CD4-positive, alpha-beta memory T cell (primary cell): ENCODE measurements at places on chromosomes 1 and 21. TPM values are rescaled to one million over a fixed set of nuclear protein-coding genes. Genes with fewer than 3 reads are reported as not detected.

DNA sequence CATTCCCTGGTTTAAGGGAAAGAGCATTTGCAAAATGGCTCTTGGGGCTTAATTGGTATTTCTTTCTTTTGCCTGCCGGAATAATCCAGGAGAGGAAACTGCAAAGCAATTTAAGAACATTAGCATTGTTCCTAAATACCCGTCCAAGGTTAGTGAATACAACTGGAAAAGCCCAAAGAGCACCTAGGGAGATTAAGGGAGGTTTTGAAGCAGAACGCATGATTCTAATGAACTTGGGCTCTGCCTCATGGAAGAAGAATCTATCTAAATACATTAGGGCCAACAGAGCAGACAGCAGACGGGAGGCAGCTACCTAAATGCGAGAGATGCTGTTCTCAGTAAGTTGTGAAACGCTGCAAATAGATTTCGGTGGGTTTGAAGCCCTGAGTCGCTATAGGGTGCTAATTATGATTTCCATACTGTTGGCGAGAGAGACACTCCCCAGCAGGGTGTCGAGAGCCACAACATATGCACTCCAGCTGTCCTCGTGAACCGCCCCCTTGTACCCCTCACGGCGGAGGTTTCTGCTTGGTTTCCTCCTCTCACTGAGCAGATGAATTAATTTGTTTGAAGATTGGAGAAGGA is 326.7 kb upstream of the CAMK1G start:
- no peak for DNase-seq

GRCh38 chr1:44044071-44044801 is 13.0 kb upstream of the SLC6A9 start:
- no peak for DNase-seq

- no peak for DNase-seq
Observed at GRCh38 chr1:232481091-232481490, 148.8 kb downstream of the SIPA1L2 start.

Gene FCRLB
- total RNA-seq = 1.2 TPM

DNA sequence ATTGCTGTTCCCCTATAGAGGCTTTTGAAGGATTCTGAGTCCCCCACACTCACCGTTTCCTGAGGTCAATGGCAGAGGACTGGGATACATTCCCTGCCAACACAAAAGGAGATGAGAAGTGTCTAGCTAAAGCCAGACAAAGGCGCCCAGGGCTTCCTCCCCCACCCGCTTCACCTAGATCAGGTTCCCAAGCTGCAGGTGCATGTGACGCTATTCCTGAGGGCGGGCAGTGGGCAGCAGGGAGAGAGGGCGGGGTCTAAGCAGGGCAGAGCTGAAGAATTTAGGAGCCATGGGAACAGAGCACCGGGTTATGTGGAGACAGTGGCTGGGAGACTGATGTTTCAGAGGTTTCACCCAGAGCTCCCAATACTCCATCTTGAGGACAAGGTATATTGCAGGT is 6.0 kb upstream of the ARHGEF2 start:
- no peak for DNase-seq

DNA sequence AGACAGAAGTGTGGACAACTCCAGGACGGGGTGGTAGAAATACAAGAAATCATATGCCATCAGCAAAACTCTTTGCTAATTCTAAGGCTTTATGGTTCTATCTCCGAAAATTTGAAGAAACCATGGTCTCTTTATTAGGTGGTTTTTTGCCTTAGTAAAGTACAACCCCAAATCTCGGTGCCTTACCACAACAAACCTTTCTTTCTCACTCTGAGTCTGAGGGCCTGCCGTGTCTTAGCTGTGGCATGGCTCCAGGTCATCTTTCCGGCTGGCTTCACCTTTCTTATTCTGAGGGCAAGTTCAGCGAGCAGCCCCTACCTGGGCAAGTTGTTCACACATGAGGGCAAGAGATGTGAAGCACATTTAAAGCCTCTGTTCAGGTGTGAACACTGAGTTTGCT is 280.6 kb downstream of the TTLL7 start:
- no peak for DNase-seq

- DNase-seq = no peak
Observed at GRCh38 chr1:18849261-18849711, 10.2 kb downstream of the TAS1R2 start.

DNA sequence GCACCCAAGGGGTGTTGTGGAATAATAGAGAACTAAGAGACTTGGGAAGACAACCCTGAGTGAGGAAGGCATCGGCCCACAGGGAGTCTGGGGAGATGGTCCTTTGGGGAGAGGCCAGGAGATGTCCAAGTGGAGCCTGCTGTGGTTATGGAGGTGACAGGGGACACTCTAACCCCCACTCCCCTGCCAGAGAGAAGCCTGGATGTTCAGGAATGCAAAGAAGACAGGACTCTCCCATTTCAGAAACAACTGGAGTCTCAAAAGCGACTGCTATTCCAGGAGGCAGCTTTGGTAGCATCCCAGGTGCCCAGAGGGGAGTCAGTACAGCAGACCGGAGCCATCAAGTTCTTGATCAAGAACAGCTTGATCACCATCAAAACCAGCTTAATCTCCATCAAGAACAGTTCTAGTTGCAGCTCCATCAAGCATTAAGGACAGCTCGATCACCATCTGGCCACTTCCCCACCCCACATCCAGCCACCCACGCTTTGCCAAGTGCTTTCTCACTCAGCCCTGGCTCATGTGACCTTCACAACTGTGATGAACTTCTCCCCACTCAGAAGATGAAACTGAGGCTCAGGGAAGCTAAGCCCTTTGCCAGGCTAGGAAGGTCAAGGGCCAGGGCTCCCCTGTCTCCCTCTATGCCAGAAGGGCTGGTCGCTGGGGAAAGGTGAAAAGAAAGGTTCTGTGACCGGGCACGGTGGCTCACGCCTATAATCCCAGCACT is 743 bp downstream of the CD52 start:
- DNase-seq = no peak

- DNase-seq = no peak
Observed at GRCh38 chr1:21852282-21853130, 40.4 kb downstream of the LDLRAD2 start.

DNA sequence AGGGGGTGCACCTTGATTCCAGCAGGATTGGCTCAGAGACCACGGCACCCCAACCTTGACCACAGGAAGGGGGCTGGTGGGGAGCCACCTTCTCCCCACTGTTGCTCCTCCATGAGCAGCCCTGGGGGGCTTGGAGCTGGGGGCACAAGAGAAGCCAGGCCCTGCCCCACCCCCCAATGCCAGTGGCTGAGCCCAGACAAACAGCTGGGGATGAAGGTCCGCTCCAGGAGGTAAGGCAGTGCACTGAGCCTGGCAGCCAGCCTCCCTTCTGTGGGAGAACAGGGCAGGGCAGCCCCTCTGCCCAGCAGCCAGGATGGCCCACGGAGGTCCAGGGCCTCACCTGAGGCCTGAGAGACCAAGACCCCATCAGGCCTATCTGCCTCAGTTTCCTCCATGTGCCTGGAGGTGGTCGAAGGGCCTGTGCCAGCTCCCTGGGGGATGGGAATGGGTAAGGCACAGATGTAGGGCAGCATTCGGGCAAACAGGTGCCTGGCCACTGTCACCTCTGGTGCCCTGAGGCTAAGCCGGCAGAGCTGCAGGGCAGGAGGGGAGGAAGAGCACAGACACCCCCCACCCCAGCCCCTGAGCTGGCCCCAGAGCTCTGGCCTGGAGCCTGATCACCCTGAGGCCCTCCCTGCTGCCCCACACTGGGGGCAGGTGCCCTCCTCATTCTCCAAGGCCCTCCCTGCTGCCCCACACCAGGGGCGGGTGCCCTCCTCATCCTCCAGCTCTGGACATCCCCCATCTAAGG is 7.1 kb downstream of the ITGB2 start:
- DNase-seq = no peak

DNA sequence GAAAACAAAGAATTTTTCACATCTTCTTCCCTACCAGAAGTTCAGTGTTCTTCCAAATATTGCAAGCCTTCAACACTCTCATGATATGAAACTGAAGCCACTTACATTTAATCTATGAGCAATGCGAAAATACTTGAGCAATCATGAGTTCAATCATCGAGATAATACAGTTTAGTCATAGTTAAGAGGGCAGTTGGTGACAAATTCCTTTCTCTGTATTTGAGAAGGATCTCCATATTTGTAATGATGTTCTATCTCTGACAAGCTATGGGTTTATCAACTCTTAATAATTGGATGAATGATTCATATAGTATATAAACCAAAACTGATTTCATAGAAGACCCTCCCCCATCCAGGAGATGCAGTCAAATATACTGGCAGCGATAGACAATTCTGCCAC is 29.7 kb upstream of the PYHIN1 start:
- DNase-seq = no peak

DNA sequence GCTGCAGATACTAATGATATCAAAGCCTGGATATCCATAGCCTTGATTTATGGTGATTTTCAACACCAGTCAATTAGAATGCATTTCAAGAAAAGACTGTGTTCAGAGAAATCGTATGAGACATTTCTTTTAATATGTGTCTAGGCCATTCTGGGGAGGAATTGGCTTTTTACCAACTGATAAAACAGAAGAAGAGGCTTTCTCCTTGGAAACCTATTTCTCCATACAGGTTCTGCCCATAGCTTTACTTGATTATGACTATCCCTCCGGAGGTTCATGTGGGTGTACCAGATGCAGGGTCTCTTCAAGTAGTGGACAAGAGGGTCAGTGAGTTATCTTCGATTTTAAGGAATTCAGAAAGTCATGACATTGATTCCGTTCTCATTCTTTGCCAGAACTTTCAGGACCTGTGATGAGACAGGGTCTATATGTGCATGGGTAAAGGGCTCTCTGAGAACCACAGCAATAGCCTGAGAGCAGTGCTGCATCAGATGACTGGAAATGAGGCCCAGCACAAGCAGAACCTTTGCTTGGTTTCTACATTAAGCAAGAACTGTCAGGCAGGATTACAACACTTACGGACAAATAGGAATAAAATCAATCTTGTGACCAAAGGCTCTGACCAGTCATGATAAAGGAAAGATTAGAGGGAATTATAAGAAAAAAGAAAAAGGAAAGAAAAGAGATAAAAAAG is 263.7 kb upstream of the SGIP1 start:
- DNase-seq = no peak

- no peak for DNase-seq
Observed at GRCh38 chr1:22207511-22208267, 64.8 kb upstream of the WNT4 start.

- no peak for DNase-seq
Observed at GRCh38 chr1:243345205-243345604, 89.4 kb downstream of the SDCCAG8 start.

DNA sequence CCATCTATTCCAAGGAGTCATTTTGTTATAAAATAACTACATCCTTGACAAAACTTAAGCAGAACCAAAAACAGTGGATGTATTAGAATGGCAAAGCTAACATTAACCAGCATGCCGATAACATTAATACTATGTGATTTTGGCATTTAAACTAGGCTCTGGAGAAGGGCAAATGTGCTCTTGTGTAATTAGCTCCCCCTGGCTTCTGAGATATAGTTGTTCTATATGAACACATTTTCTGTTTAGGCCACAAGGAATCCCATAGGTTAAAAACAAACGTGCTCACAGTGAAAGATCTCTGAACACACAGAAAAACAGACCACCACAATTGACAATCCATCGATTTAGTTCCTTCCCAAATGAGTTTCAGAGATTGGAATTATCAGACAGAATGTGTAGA is 57.4 kb upstream of the TARS2 start:
- peak; percentile 26 for DNase-seq

Gene PLCH2
- 31.6 TPM for total RNA-seq

Gene PM20D1
- 1.9 TPM for total RNA-seq

GRCh38 chr21:26136671-26137070 is 33.9 kb downstream of the APP start:
- DNase-seq = no peak

Gene FMOD
- not detected for total RNA-seq

DNA sequence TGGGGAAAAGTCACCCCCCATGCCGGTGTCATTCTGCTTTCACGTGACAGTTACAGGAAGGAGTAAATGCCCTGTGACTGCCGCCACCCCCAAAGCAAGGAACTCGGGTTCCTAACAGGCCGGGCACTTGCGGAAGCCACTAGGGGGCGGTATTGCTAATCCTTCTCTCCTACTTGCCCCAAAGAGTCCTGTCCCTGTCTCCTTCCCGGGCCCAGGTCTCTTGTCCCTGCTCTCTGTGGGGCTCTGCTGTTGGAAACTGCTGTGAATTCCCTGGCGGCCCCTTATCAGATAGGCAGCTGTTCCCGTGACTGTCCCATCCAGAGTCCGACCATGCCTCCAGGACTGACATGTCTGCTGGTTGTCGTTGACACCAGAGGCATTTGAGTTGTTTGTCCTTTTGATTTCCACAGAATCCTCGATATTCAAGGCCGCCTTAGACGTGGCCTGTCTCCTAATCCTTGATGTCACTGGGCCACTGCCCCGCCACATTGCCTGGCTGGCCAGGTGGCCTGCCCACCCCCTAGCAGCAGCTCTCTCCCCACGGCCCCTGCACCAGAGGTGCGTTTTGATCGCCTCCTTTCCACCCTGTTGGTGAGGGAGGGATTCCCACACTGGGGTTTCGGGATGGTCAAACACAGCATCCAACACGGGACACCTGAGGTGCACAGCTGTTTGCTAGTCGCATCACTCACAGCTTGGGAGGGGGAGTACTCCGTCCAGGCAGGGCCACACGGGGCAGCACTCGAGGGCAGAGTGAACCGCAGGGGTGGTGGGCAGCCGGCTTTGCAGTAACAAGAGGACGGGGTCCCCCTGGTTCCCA is 37.3 kb downstream of the CHAF1B start:
- DNase-seq = no peak

- no peak for DNase-seq
Observed at GRCh38 chr1:9891207-9891606, 18.9 kb downstream of the CTNNBIP1 start.

Gene EEIG2
- 9.2 TPM for total RNA-seq

DNA sequence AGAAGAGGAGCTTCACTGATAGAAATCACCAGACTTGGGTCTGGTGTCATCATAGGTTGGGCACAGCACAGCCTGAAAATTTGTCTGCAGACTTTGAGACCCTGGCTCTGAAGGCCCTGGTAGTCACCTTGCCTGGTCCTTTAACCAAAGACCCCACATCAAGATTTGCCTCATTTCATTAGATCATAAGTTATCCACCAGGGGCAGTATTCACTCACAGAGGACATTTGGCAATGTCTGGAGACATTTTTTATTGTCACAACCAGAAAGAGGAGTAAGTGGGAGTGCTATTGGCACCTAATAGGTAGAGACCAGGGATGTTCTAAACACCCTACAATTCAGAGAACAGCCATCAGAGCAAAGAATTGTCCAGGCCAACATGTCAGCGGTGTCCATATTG is 22.1 kb upstream of the PAX7 start:
- DNase-seq = no peak

- peak; percentile 89 for DNase-seq
Observed at GRCh38 chr1:24955161-24955560, 25.1 kb upstream of the RUNX3 start.

Gene FMO1
- total RNA-seq = not detected

Gene TMOD4
- total RNA-seq = 6.4 TPM

Gene AZIN2
- total RNA-seq = 8.0 TPM

GRCh38 chr1:167120899-167121298 is 27.0 kb downstream of the STYXL2 start:
- DNase-seq = no peak

Gene ZC3H12A
- total RNA-seq = 60.7 TPM

Gene DNTTIP2
- total RNA-seq = 75.4 TPM

GRCh38 chr21:43810505-43811261 is 21.3 kb downstream of the RRP1 start:
- peak; percentile 85 for DNase-seq
